ENCODE measurements at places on chromosomes 2 and 18.

- no peak for DNase-seq
Observed at GRCh38 chr18:28269750-28270149, 92.8 kb upstream of the CDH2 start.

- no peak for DNase-seq
Observed at GRCh38 chr2:162838136-162838497, 450 bp downstream of the KCNH7 start.

GRCh38 chr18:6759579-6759978 is 30.1 kb downstream of the ARHGAP28 start:
- no peak for DNase-seq

DNA sequence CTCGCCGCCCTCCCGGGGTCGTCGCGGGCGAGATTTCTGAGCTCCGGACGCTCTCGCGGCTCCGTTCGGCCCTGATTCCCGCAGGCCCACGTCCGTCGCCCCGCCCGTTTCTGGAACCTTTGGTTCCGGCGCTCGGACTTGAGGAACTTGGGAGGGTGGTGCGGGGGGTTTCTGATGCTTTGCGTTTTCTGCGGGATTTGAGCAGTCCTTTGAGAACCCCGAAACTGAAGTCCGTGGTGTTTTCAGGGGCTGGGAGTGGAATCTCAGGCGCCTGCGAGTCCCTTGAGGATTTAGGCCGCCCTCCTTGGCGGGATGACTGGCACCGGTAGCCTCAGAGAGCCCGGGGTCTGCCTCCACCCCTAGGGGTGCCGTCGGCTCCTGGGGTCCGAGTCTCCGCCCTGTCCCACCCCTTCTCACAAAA is 336 bp downstream of the THNSL2 start:
- no peak for DNase-seq

DNA sequence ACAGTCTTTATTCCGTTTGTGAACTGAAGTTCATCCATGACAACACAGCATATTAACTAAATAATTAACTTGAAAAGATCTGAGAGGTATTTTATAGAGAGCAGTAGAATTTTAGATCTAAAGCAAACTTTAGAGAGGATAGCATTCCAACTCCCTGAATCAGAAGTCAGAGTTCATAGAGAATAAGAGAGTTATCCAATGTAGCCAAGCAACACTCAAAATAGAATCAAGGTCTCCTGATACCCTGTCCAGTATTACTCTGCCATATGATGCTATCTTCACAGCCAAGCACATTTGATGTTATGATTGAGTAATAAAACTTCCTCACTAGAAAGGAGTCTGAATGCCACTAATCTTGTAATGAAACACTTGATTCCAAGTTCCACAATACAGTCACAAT is 55.5 kb downstream of the RIT2 start:
- no peak for DNase-seq

DNA sequence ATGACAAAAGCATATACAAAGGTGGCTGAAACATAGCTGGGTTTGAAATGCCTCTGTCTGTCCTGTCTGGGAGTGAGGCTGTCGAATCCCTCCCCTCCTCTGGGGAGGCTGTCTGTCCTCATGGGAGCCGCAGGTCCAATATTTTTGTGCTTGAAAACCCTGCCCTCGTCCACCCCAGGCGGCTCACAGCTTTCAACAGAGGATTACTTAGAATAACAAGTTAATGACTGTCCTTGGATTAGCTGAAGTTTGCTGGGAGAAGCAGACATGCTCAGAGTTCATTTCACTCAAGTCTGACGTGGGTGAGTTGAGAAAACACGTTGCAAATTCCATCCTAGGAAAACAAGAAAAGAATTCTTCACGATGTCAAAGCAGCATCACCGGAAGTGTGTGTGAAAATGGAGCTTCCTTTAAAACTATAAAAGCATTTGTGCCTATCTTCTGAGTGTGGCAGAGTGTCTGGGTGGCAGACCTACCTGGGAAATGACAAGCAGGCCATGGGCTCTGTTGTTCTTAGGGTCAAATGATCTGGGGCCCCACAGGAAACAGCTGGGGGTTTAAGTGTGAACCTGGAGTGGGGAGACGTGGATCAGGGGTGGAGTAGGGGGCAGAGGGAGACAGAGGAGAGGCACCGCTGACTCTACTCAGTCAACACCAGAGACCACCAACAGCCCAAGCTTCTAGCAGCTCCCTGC is 77.1 kb downstream of the DDX1 start:
- DNase-seq = no peak

- DNase-seq = no peak
Observed at GRCh38 chr2:129812654-129813053, 166.8 kb upstream of the RAB6C start.

Measured in suprapubic skin (tissue), 4 donors.